ENCODE measurements at places on chromosomes 11 and 22. TPM values are rescaled to one million over a fixed set of nuclear protein-coding genes. Genes with fewer than 3 reads are reported as not detected.

Gene SCN3B
- total RNA-seq = 3.6 TPM

Gene NXPE4
- not detected for total RNA-seq

Gene SAC3D1
- total RNA-seq = 3.5 TPM

Gene APOA4
- total RNA-seq = not detected

Gene CRYBA4
- not detected for total RNA-seq

Gene CCND1
- total RNA-seq = 83.8 TPM

Gene HBB
- 2,108 TPM for total RNA-seq

Gene NDUFC2
- 52.7 TPM for total RNA-seq

Gene BACE1-AS
- 4.0 TPM for total RNA-seq

Gene OR4C6
- total RNA-seq = not detected

Gene NRXN2
- 8.5 TPM for total RNA-seq

Gene MS4A6E
- not detected for total RNA-seq

Gene LARGE2
- 6.8 TPM for total RNA-seq

Gene BTG4
- not detected for total RNA-seq

Gene CHRM1
- total RNA-seq = 0.69 TPM

Gene DNAJB13
- total RNA-seq = not detected

Gene CATSPER1
- 0.10 TPM for total RNA-seq

Gene TMEM45B
- total RNA-seq = 7.6 TPM

Gene SLCO2B1
- 9.8 TPM for total RNA-seq

Gene OR5F1
- not detected for total RNA-seq

Gene MEN1
- total RNA-seq = 11.7 TPM

Gene DRD4
- total RNA-seq = not detected

Gene HEPACAM
- 3.6 TPM for total RNA-seq

Gene ARHGAP8
- total RNA-seq = 0.99 TPM

Gene ISX
- total RNA-seq = not detected

Gene KCTD14
- total RNA-seq = 1.6 TPM

Gene FGF19
- total RNA-seq = 0.49 TPM

Gene APOA5
- total RNA-seq = not detected

Gene RCOR2
- 2.1 TPM for total RNA-seq

Measured in skin of body (tissue), 3 donors.